ENCODE measurements at places on chromosomes 13 and 19.
A peak's percentile ranks its signal among the peaks of the same experiment; 100 is the strongest.

GRCh38 chr13:52599848-52600603 lies 42.2 kb upstream of the HNRNPA1L2 start:
- DNase-seq, result no peak

- DNase-seq, result no peak
Observed at GRCh38 chr13:81020010-81020409, 679.1 kb upstream of the SPRY2 start.

DNA sequence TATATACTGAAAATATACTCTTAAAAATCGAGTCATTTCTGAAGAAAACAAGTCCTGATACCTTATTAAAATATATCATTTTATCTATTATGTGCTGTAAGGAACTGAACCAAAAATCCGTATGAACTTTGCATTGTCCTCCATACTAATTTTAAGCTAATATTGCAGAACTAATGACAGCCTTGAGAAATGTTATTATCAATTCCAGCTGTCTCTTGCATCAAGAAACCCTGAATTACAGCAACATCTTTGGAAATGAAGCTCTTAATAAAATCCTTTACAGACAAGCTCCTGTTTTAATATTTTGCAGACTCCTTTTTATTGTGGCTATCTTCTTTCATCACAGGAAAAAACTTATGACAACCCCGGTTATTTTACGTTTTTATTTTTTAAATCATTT lies 1335.3 kb downstream of the EFNB2 start:
- DNase-seq, result no peak

DNA sequence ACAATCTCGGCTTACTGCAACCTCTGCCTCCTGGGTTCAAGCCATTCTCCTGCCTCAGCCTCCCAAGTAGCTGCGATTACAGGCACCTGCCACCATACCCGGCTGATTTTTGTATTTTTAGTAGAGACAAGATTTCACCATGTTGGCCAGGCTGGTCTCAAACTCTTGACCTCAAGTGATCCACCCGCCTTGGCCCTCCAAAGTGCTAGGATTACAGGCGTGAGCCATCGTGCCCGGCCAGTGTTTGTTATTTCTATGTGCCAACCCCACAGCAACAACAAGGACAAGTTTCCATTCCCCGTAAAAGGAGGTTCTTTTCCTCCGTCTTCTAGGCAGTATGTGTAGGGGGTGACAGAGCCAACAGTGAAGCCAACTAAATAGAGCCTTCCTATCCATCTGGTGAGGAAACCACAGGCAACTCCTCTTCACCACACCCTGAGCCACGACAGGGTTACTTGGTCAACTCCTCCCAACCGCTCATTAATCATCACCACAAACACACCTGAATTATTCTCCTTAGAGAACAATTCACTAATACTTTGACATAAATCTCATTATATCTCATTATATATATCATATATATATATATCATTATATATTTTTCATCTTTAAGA lies 25.5 kb downstream of the FOXO1 start:
- no peak for DNase-seq

DNA sequence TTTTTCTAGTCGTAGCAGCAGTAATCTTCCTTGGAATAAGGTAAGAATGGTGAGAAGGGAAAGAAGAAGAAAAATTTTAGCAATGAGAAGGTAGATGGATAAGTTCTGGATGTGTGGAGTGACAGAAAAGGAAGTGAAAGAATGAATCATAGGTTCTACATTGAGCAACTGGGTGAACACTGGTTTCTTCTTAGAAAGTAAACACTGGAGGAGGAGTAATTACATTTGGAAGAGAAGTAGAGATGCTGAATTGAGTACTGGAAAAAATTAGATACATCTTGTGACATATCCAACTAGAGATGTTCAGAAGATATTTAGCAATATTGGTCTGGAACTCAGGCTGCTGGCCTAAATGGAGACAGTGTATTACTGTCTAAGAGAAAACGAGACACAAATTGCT lies 148.5 kb downstream of the GPC5 start:
- DNase-seq, result no peak

- no peak for DNase-seq
Observed at GRCh38 chr13:48973845-48974431, 1.8 kb upstream of the FNDC3A start.

GRCh38 chr19:7789447-7789846 lies 26.4 kb downstream of the CLEC4M start:
- no peak for DNase-seq

DNA sequence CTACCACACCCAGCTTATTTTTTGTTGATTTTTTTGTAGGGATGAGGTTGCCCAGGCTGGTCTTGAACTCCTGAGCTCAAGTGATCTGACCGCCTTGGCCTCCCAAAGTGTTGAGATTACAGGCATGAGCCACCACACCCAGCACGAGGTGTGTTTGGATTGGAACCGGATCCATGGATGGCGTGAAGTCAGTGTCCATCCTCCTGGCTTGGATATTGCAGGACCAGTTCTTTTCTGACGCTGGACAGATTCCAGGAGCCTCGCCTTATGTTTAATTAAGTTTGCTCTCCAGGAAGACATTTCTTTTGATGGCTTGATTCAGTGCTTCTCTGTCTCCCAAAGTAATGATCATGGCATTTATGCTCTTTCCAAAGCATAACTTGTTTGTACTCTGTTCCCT lies 14.4 kb upstream of the RFXAP start:
- no peak for DNase-seq

- no peak for DNase-seq
Observed at GRCh38 chr13:74620711-74621110, 486.5 kb upstream of the KLF12 start.

- DNase-seq, result no peak
Observed at GRCh38 chr13:91574766-91575165, 176.3 kb downstream of the GPC5 start.

GRCh38 chr13:88107570-88107969 lies 436.4 kb downstream of the SLITRK5 start:
- no peak for DNase-seq

DNA sequence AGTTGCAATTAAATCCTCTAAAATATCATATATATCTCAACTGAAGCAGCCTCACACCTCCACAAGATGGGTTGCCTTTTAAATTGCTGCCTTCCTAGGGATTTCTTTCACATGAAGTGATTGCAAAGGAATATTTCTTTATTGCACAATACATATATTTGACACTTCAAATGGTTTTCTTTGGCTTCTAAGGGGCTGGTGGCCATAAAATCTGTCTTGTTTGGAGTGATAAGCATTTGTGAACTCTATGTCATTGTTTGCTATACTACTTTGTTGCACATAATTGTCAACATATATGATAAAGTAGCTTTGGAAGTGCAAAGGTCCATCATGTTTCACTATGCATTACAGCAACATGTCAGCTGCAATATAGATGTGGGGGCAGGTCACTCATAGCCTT lies 2380.9 kb downstream of the PCDH9 start:
- no peak for DNase-seq

DNA sequence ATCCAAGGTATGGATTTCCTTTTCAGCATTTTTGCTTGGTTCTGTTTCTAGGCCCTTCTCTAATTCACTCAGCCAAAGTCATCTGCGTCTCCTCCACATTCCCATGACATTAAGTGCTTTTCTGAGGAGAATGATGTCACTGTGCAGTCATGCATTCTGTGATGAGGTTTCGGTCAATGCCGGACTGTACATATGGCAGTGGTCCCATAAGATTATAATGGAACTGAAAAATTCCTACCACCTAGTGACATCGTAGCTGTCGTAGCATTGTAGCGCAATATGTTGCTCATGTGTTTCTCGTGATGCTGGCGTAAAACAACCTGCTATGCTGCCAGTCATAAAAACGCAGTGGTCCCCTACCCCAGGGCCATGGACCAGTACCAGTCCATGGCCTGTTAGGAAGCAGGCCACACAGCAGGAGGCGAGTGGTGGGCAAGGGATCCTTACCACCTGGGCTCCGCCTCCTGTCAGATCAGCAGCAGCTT lies 63.4 kb upstream of the TNFRSF19 start:
- DNase-seq, result peak; percentile 68

GRCh38 chr13:103188713-103189326 lies 122.6 kb upstream of the SLC10A2 start:
- no peak for DNase-seq

GRCh38 chr19:47232422-47233211 lies 1.6 kb upstream of the BBC3 start:
- DNase-seq, result no peak

DNA sequence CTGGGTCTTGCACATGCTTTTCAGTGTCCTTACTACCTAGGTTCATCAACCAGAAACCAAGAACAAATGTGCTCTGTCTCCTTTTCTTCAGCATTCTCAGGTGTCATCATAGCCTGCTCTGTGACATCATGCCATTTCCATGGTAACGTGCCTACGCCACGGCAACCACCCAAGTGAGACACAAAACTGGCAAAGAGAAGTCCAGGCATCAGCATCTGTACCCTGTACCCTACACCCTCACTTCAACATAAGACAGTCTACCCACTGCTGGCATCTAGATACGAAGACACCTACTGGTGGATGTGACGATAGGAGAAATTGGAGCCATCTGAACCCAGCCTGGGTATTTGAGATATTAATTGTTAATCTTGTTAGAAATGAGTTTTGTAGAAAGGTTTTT lies 13.3 kb downstream of the ZC3H4 start:
- DNase-seq, result no peak

DNA sequence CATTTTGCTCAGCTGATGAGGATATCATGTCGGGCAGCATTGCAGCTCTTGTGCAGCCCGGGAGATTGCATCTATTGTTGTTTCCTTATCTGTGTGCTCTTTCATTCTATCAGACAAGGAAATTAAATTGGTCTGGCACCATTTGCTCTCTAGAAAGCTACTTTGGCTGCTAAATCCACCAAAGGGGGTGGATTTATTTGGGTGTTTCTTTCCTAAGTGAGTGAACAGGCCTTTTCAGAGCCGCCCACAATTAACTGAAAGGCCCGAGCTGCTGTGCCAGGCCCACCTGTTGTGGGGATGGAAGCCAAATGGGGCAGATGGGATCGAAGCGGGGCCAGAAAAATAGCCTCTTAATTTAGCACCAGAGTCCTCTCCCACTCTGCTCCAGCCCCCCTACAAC lies 99.4 kb downstream of the DNAJC15 start:
- DNase-seq, result no peak

- no peak for DNase-seq
Observed at GRCh38 chr13:30821421-30821820, 84.7 kb upstream of the MEDAG start.

DNA sequence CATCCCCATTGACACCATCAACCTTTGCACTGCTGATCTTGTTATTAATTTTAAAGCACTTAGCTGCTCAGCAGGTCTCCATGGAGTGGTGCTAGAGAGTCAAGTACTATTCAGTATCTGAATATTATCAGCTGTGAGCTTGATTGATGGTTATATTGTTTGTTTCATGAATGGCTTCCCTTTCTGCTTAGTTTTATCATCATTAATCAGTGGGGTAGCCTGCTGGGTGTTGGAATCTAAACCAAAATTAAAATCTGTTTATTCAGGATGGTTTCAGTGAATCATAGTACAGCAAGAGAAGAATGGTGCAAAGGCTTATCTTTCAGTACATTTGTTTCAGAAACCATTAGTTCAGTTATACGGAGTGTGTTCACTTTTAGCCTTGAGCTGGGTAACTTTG lies 42.5 kb upstream of the SCEL start:
- DNase-seq, result no peak

DNA sequence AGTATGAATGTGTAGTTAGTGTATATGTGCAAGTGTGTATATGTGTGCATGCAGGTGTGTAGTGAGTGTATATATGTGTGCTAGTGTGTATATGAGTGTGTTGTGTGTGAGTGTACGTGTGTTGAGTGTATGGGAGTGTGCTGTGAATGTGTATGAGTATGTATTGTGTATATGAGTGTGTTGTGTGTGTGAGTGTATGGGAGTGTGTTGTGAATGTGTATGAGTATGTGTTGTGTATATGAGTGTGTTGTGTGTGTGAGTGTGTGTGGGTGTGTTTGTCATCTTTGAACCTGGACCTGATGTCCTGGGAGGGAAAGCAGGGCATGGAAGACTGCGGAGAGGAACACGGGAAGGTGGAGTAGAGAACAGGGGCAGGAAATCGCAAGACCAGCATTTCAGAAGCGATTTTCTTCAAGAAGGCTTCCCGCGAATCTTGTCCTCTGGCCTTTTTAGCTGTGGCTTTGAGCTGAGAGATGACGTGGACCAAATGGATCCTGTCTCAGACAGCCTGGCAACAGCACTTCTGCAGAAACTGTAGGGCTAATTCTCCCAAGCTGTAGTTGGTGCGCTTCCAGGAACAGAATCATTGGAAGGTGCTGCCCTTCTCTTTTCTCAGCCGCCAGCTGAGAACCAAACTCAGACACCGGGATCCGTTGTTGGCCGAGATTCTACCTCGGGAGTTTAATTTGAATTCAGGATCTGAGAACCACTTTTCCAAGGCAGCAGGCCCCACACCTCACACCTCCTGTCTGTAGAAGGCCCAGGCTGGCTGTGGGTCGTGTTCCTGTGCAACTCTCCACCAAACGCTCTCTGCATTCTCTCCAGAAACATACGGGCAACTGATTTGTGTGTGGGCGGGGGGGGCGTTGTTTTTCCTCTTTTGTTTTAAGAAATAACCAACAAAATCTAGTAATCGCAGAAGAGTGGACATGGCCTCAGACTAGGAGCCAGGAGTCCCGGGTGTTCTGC lies 94.7 kb upstream of the RAP2A start:
- DNase-seq, result peak; percentile 87

GRCh38 chr19:40413291-40413845 lies at the start of gene PRX:
TSS of gene PRX (minus strand) at chr19:40413378. CDS start at chr19:40407932, 5,446 bp downstream.
- DNase-seq, result no peak

DNA sequence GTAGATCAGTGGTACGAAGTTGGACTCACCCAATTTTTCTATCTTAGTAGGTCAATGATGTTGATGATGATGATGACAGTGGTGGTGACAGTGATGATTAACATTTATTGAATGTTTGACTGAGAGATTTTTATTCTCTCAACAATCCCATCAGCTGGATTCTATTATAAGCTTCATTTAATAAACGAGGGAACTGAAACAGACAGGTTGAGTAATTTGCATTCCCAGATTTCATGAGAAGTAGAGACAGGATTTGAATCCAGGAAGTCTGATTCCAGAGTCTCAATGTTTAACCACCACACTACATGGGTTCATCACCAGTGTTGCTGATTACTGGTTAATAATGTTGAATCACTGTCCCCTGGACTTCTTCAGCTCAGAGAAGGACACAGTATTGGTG lies 168.9 kb downstream of the FLT1 start:
- no peak for DNase-seq

GRCh38 chr19:19064811-19065745 lies 1.3 kb downstream of the SLC25A42 start:
- DNase-seq, result no peak

- no peak for DNase-seq
Observed at GRCh38 chr19:58218899-58219298, 9.8 kb upstream of the ZNF544 start.

DNA sequence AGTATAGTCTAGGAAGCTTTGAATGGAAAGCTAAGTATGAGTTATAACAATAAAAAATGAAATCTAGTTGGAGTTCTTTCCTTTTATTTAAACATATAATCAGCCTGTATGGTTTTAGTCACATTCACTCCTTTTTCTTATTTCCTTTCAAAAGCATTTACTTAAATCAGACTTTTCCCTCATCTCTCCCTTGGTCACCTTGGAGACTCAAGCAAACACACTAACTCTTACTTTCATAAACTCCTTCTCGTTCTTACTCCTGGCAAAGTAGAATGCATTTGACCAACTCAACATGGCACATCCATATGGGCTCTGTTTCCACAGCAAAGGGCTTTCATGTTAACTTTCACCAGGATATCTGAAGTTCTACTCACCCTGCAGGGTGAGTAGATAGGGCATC lies 400.0 kb downstream of the LMO7 start:
- no peak for DNase-seq

Measured in GM04503 (cell line).